Astrocyte of the cerebellum (primary cell): ENCODE measurements at places on chromosomes 7 and 10.

GRCh38 chr10:70758757-70759514 lies 26.2 kb downstream of the TBATA start:
- peak; percentile 70 for DNase-seq

- no peak for DNase-seq
These were observed 27.8 kb upstream of the CYP26C1 start for GRCh38 chr10:93032809-93033137.

DNA sequence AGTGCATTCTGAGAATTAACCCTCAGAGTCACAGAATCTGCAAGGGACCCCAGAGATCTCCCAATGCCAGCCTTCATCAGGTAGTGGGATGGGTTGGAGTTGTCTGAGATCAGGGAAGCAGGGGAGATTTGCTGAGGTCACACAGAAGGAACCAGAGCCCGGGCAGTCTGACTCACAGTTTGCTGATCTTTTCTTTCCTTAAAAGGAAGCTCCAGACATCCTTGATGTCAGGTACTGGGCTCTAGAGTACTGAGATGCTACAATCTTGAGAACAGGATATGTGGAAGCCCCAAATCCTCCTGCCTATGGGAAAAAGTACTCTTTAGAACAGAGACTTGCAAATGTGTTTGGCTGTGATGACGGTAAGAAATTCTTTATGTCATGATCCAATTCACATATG lies 706 bp downstream of the TBATA start:
- no peak for DNase-seq

GRCh38 chr7:18013936-18014335 lies 13.7 kb downstream of the PRPS1L1 start:
- DNase-seq = no peak

- peak; percentile 78 for DNase-seq
These were observed 73.8 kb upstream of the PRLHR start for GRCh38 chr10:118669020-118669791.

- DNase-seq = peak; percentile 40
These were observed 91.0 kb downstream of the ALOX5 start for GRCh38 chr10:45464958-45465567.

- no peak for DNase-seq
These were observed 427.4 kb downstream of the SH2D4B start for GRCh38 chr10:80964955-80965614.

GRCh38 chr10:34392641-34393170 lies 422.4 kb downstream of the PARD3 start:
- DNase-seq = no peak

GRCh38 chr7:149196705-149197171 lies 1.4 kb downstream of the ZNF282 start:
- DNase-seq = no peak

GRCh38 chr7:125871431-125871830 lies 941.8 kb upstream of the POT1 start:
- DNase-seq = no peak

- DNase-seq = no peak
These were observed 141.6 kb downstream of the ALOX5 start for GRCh38 chr10:45515630-45516029.

DNA sequence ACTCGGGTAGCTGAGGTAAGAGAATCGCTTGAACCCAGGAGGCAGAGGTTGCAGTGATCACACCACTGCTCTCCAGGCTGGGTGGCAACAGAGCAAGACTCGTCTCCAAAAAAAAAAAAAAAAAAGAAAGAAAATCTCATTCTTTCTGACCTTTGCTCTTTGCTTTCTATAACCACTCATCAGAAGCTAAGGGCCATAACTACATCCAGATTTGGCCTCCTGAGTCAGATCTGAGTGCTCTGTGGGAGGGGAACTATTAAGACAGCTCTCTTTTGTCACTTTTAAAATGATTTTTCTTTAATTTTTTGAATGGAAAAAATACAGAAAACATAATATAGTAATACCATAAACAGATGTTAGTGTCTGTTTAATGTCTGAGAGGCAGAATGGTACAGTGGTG lies 210.1 kb downstream of the KIAA1217 start:
- no peak for DNase-seq

DNA sequence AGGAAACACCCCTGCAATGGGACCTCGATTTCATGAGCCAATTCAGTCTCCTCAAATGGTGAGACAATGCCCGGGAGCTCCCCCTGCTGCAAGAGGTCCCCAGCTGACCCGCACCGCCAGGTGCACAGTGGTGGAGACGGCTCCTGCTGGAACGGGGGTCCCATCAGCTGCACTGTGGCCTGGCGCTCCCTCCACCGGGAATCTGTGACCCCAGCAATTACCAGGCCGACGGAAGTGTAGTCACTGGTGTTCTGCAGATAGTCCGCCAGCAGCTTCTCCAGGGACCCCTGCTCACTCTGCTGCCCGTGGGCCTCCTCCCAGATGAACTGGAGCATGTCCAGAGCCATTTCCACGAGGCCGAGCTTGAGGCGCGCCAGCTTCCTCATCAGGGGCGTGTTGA lies 64.9 kb upstream of the NKX6-2 start:
- DNase-seq = no peak

DNA sequence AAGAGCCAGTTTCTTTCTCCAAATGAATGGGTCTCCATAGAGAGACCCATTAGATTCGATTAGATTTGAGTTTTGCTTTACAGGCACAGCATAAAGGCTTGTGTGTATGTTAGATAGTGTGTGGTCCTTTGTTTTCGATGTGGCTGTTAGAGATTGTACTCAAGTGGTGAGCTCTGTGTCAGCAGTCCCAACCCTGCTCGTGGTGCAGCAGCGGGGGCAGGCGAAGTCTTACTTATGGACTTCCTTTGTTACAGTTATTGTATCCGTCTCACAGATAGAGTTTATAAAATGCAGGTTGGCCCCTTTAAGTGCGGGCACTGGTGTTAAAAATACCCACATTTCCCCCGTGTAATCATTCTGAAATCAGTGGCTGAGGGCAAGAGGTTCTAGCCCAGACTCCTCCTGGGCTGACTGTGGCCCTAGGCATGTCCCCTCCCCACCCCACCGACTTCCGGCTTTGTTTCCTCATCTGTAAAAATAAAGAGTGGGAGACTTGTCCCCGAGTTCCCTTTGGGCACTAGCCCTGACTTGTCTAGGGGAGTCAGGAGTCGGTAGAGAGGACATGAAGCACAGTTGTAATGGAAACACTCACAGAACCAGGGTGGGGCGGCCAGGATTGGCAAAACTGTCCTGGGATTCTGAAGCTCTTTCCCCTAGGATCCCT lies 28.6 kb downstream of the MTURN start:
- DNase-seq = no peak

GRCh38 chr7:151773797-151774196 lies 103.1 kb downstream of the PRKAG2 start:
- DNase-seq = no peak

- no peak for DNase-seq
These were observed 521 bp upstream of the NYAP1 start for GRCh38 chr7:100483090-100483721.

GRCh38 chr10:91590904-91591796 lies 41.7 kb downstream of the PPP1R3C start:
- DNase-seq = no peak

GRCh38 chr7:7536396-7537019 lies 835 bp upstream of the COL28A1 start:
- no peak for DNase-seq

GRCh38 chr7:101232141-101232850 lies 5.3 kb downstream of the CLDN15 start:
- no peak for DNase-seq

GRCh38 chr10:273088-273487 lies 137.8 kb downstream of the ZMYND11 start:
- DNase-seq = no peak

DNA sequence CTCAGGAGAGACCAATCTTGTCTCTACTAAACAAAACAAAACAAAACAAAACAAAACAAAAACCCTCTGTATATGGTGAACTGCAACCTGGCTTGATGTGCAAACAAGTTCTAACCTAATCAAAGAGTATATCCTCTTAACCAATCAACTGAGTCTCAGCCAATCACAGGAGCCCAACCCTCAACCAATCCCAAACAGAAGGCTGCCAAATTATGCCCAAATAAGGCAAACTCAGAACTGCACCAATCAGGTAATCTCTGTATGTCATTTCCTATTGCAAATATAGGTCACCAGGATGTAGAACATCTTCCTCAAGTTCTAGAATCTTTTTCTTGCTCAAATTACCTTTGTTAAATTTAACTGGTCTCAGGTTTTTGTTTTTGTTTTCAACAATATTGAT lies 5.2 kb downstream of the FAM133B start:
- no peak for DNase-seq

- DNase-seq = no peak
These were observed 687 bp upstream of the ARMC3 start for GRCh38 chr10:22927166-22927565.

DNA sequence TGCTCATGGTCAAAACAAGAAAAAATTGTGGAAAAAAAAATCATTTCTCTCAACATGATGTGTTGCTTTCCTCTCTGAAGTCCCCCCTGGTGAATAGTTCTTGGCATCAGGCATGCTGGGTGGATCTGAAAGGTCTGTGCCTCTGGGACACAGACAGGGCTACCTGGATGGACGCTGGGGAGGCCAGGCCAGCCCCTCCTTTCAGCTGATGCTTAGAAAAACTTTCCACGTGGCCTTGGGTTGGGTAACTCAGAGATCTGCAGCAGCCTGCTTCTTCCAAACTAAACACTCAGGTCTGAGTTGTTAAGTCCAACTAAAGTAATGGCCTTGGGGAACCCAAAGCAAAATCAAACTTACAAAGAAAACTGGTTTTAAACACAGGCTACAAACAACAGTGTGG lies 113.0 kb downstream of the CCDC3 start:
- no peak for DNase-seq

DNA sequence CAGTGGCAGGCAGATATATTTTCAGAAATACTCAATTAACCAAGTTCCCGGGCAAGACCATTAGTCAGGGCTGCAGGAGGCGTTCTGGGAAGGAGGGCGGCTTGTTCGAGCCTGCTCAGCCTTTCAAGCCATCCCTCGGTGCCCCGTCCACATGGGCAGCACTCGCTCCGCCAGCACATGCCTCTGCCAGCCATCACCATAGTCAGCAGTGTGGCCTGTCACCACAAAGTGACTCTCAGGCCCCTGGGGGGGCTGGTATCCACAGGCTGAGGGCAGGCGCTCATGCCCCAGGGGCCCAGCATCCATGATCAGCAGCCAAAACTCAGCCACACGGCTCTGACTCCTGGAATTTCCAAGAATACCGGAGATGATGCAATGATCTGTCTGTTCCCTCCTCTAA lies 81.9 kb downstream of the CHST15 start:
- DNase-seq = no peak

- no peak for DNase-seq
These were observed 492.7 kb downstream of the DNAJB6 start for GRCh38 chr7:157829491-157829890.

- no peak for DNase-seq
These were observed 36.9 kb downstream of the MET start for GRCh38 chr7:116708861-116709260.

DNA sequence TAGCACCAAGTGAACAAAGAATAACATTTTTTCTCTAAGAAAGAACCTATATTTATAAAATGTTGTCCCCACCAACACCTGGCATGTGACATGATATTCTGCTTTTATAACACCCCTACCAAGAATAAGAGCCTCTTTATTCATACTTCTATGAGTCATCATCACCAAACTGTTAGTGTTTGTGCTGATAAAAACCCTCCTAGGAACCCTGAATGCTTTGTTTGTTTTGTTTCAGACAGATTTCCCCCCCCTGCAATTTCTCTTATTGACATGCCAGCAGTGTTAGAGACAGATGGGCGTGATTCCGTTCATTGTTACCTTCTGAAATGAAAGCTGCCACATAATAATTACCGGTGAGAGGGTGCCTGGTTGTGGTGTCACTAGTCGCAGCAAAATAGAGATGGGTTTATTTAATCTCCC lies 651.1 kb downstream of the SORCS1 start:
- DNase-seq = no peak

DNA sequence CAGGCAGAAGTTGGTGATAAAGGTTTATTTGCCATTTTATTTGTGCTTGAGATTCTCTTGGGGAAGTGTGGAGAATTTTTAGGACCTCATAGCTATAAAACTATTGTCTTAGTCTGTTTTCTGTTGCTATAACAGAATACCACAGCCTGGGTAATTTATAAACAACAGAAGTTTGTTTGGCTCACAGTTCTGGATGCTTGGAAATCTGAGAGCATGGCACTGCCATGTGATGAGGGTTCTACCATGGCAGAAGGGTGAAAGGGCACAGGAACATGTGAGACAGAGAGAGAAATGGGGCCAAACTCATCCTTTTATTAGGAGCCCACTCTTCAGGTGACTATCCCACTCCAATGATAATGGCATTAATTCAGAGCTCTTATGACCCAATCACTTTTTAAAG lies 12.3 kb downstream of the SUN3 start:
- DNase-seq = no peak

- DNase-seq = no peak
These were observed 77.4 kb downstream of the PPP1R17 start for GRCh38 chr7:31764462-31764861.

GRCh38 chr7:24227068-24227467 lies 56.9 kb upstream of the NPY start:
- DNase-seq = no peak

DNA sequence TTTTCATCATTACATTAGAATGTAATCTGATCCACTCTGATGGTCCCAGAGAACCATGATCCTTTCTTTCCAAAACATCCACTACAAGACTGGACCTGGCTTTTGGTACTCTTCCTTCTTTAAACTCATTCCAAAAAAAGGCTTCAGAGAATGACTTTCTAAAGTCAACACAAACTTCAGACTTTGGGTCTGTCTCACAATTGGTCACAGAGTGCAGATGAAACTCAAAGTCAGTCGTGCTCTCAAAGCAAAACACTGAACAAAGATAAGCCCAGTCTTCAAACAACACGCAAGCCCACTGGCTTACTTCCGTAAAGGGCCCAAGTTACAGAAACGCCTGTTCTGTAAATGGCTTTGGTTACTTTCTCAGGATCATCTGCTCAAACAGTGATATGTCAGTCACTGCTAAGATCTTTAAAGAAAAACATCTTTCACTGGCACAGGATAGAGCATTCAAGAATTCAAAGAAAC lies 250.9 kb upstream of the MKLN1 start:
- DNase-seq = no peak

- no peak for DNase-seq
These were observed 29.0 kb upstream of the CCNY start for GRCh38 chr10:35307297-35307696.

DNA sequence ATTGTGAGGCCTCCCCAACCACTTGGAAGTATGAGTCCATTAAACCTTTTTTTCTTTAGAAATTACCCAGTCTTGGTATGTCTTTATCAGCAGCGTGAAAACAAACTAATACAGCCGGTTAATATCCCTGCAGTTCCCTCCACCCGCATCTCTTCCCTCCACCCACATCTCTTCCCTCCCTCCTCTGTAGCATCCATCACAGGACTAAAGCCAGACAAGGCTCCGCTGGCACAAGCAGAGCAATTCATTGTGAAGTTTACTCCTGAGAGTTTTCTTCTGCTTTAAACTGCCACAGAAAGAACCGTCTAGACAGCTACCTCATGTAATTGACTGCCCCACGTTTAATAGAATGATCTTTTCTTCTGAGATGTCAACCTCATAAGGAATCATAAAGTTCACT lies 131.5 kb downstream of the KIAA1217 start:
- no peak for DNase-seq
